ENCODE measurements at places on chromosomes 5 and 9. TPM values are rescaled to one million over a fixed set of nuclear protein-coding genes. Genes with fewer than 3 reads are reported as not detected.

Gene LSM11
- 3.5 TPM for total RNA-seq

Gene KIAA0825
- 8.2 TPM for total RNA-seq

Gene ASPN
- total RNA-seq, result 4.7 TPM

Gene LIX1
- total RNA-seq, result 0.13 TPM

Gene SHROOM1
- 60.2 TPM for total RNA-seq

Gene LRRC19
- 65.4 TPM for total RNA-seq

DNA sequence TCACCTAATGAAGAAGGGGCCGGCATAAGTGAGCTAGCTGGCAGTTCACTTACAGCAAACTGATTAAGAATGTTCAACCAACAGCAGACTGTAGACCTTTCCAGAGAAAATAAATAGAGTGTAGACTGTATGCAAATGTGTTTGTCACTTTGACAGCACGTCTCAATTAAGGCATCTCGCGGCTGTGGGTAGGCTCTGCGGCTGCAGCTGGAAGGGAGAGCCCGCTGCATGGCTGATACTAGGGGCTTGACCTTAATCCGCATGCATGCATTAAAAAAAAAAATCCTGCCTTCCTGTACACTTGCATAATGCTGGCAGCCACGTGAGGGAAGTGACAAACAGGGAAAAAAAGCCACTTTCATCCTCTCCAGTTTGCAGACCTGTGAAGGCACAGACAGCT is 82.3 kb downstream of the CRB2 start:
- DNase-seq, result no peak

GRCh38 chr5:15676591-15676990 is 176.6 kb downstream of the FBXL7 start:
- DNase-seq, result no peak

GRCh38 chr5:148306446-148306845 is 5.8 kb upstream of the SPINK7 start:
- no peak for DNase-seq

- peak; percentile 43 for DNase-seq
These were observed 7.4 kb downstream of the CDK9 start for GRCh38 chr9:127793093-127793708.

DNA sequence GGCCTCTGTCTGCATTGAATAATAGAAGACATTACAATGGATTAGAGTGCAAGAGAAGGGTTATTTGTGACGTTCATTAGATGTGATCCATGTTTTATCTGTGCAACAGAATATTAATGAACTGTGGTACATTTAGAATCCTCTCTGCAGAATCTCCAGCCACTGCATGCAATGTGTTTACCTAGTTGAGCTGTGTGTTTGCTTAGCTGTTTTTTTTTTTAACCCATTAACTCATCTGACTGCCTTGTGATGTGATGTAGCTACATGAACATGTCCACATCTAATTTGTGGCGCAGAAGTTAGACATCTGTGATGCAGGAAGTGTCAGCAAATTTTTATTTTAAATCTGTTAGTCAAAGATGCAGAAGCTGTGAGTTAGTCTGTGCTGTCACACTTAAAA is 236.9 kb downstream of the CD180 start:
- no peak for DNase-seq

DNA sequence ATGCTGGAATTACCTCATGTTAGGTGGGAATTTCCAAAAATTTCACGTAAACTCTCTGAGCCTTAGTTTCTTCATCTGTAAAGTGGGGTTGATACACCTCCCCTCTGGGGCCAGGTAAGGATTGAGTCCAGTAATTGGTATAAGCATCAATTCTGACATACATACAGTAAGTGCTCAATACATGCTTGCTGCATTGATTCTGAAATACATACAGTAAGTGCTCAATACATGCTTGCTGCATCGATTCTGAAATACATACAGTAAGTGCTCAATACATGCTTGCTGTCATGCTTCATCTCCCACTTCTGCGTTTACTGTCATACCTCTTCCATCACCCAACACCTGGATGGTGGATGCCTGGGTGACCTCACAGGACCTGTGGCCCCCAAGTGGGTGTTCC is 57.1 kb downstream of the TSPAN17 start:
- no peak for DNase-seq

DNA sequence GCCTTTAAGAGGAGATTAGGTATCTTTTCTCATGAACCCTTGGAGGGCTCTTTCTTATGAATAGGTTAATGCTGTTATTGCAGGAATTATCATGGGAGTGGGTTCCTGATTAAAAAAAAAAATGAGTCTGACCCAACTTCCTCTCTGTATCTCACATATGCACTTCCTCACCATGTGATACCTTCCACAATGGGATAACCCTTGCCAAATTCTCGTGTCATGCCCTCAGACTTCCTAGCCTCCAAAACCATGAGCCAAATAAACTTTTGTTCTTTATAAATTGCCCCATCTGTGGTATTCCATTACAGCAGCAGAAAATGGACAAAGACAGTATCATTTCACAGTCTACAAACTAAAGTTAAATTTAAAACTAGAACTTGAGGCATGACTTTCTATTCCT is 1.0 kb downstream of the OR1B1 start:
- DNase-seq, result no peak

DNA sequence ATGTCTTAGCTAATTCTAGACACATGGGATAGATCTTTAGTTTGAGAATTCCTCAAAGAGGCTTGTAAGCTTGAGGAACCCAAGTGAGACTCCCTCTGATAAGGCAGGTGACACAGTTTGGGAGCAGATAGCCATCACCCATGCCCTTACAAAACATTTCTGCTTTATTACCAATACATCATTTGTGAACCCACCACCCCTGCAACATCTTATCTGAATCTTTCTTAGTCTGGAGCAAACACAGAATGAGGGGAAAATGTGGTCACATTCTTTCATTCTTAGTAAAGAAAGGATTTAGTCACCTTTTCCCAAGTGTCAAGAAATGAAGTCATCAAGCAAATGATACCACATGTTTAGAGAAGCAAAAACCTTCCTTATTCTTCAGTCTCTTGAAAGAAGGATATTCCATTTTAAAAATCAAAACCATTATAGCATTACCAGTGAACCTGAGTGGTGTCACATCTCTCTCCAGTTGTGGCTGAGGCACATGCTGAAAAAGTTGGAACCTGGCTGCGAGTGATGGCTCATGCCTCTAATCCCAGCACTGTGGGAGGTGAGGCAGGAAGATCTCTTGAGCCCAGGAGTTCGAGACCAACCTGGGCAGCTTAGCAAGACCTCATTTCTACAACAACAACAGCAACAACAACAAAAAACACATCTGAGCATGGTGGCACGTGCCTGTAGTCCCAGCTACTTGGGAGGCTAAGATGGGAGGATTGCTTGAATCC is 65.9 kb downstream of the PRKACG start:
- no peak for DNase-seq

DNA sequence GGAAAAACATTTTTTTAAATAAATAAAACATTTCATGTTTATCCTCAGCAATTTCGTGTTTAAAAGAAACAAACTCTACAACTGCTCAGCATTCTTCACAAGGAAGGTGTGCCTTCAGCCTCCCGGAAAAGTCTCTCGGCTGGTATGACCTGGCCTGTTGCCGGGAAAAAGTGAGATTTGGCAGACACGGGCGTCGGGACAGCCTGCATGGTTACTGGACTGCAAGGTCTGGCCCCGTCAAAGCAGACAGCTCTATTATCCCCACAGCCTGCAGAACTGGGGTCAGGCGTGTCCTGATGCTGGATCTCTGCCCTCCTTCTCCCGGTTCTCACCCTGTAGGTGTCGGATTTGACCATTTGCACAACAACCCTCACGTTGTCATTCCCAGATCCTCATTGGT is 120.3 kb upstream of the SPATA31C2 start:
- no peak for DNase-seq

GRCh38 chr5:158880483-158881001 is 219.2 kb downstream of the EBF1 start:
- no peak for DNase-seq

DNA sequence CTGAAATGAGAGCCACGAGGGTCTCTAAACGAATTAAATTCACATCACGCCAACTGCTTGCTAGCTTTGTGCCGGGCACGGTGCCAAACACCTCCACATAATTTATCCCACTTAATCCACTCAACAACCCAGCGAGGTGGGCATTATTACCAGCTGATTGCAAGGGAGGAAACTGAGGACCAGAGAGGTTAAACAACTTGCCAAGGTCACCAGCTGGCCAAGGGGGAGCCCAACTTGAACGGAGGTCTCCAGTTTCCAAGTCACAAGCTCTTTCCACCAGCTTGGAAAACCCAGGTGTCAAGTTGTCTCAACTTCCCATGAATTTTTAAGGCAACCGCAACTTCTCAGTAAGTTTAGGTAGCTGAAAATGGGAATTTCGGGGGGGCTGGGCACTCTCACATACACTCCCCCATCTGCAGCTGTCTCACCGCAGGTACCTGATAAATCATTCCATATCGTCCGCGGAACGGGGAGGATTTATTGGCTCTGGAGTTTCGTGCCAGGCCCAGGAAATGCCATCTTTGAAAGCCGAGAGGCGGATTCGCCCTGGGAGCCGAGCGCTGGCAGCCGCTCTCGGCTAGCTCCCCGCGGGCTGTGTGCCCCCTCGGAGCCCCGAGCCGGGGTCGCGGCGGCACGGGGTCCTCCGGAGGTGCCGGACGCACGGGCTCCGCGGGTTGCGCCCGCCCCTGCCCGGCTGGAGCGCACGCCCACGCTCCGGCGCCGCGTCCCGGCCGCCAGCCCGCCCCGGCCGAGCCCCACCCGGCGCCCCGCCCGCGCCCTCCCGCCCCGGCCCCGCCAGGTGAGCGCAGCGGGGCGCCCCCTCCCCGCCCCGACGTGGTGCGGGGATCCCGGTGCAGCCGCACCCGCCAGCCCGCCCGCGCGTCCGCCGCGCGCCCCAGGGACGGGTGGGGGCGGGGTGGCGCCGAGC is 617 bp downstream of the PTPN3 start:
- peak; percentile 55 for DNase-seq

DNA sequence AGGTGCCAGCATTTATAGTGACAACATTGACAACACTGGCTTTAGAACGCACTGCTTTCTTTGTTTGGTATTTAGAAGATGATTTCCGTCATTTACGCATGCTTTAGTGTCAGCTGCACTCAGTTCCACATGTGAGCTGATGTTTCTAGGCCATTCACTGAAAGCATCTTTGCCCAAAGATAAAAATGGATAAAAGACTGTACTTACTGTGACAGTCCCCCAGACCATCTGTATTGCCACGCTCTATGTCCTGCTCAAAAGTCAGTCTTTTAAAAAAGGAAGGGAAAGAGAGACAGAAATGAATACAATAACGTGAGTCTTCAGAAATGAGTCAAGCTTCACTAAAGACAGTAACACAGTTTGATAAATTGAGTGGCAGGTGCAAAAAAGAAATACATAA is 99.3 kb downstream of the SEMA6A start:
- no peak for DNase-seq

DNA sequence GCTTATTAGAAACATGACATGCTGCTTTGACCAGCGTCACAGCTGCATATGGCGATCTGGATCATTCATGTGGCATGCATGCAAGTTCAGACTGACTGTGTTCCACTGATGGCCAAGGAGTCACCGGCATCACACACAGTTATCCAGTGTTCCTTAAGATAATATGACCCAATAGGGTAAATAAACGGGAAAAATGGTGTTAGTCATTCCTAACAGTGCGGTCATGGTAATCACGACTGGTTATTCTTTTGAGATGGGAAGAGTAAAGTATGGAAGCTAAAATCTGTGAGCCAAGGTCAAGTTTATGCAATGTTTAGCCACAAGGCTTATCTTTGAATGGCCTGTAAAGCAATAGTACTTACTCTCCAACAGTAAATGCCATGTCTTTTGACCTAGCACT is 29.3 kb upstream of the LVRN start:
- DNase-seq, result no peak

- no peak for DNase-seq
These were observed 108.9 kb downstream of the CACNA1B start for GRCh38 chr9:137986268-137987099.

DNA sequence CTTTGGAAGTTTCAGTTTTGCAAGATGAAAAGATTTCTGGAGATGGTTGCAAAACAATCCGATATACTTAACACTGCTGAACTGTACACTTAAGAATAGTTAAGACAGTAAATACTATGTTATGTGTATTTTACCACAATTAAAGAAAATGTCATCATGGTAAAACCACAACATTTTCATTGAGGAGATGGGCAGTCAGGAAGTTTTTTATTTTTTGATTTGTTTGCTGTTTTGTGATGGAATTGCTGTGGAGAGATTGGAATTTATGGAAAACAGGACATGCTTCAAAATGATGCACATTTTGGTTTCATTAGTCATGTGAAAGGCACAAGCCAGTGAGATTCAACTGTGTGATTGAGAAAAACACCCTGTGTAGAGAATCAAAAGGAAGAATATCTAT is 90.5 kb upstream of the AGXT2 start:
- DNase-seq, result no peak

DNA sequence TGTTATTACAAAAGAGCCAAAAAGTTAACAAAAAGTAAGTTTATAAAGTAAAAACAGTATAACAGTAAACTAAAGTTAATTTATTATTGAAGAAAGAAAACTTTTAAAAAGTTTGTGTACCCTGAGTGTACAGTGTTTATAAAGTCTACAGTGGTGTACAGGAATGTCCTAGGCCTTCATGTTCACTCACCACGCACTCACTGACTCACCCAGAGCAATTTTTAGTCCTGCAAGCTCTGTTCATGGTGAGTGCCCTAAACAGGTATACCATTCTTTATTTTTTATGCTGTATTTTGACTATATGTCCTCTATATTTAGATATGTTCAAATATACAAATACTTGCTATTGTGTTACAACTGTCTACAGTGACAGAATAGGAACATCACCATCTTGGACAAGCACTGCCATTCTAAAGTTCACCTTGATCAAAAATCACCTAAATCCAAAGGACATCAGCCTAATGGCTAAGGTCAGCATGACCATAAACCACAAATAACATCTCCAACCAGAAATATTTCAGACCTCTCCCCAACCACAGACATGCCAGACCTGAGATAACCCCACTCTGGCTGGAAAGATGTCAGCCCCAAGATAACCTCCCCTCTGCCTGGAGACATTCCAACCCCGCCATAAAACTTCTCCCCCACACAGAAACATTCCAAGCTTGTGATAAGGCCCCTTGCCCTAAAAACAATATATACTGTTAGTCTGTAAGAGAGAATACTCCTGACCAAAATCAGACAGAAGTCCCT is 56.1 kb downstream of the AGXT2 start:
- no peak for DNase-seq

DNA sequence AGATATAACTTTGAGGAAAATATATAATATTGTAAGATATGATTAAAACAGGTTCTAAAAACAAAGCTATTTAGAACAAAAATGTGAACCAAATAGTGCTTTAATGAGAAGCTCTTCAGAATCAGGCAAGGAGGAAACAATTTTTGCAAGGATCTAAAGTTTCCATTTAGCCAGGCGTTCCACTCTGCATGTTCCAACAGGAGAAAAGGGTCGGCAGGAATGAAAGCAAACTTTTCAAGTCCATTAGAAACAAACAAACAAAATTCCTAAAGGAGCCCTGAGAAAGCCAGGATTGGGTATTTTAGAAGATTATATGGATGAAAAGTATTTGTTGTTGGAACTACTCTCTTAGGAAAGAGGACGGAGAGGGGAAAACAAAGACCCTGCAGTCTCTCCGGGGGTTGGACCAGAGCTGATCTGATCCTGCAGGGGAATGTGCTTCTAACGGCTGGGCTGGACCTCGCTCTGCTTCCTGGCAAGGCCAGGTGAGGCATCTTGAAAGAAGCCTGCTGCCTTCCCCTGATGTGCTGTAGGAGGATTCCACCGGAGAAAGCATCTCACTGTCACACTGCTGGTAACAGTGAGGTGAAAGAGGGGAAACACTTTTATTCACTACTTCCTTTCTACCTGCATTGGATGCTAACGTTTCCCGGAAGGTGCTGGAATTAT is 94.6 kb downstream of the PRRT1B start:
- no peak for DNase-seq

GRCh38 chr9:117926031-117926658 is 221.9 kb downstream of the TLR4 start:
- DNase-seq, result no peak
